A549 treated with ZK216348 at 1 μM for 4 hours (cell line): ENCODE measurements at places on chromosomes 3 and 15. TPM values are rescaled to one million over a fixed set of nuclear protein-coding genes. Genes with fewer than 3 reads are reported as not detected.

Gene BNC1
- 0.45 to 0.88 TPM (median 0.53 TPM) in 5 replicates for total RNA-seq

Gene CPA3
- not detected in 5 replicates for total RNA-seq

Gene SLC51B
- total RNA-seq: 13.1 to 18.9 TPM (median 15.7 TPM) in 5 replicates

Gene UBL7
- 38.8 to 45.0 TPM (median 42.4 TPM) in 5 replicates for total RNA-seq

Gene CHST13
- total RNA-seq: 0.41 to 1.3 TPM (median 1.1 TPM) in 5 replicates

Gene GOLGA8T
- total RNA-seq: 1.1 to 2.8 TPM (median 2.0 TPM) in 5 replicates

Gene PPARG
- total RNA-seq: 34.3 to 43.0 TPM (median 40.4 TPM) in 5 replicates
